ENCODE measurements at places on chromosomes 12 and 14. TPM values are rescaled to one million over a fixed set of nuclear protein-coding genes. Genes with fewer than 3 reads are reported as not detected.

Gene AMHR2
- total RNA-seq: not detected

Gene IL22
- not detected for total RNA-seq

DNA sequence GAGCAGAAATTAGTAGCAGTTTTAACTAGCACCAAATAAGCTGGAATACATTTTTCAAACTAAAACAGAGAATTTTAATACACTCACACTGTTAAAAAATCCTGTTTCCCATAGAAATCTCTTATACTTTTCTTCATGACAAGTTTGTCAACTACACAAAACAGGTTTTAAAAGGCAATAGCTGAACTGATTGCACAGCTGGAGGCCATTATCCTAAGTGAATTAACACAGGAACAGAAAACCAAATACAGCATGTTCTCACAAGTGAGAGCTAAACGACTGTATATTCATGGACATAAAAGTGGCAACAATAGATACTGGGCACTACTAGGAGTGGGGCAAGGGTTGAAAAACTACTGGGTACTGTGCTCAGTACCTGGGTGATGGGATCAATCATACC, 11.6 kb upstream of the HAL start:
- DNase-seq: no peak

DNA sequence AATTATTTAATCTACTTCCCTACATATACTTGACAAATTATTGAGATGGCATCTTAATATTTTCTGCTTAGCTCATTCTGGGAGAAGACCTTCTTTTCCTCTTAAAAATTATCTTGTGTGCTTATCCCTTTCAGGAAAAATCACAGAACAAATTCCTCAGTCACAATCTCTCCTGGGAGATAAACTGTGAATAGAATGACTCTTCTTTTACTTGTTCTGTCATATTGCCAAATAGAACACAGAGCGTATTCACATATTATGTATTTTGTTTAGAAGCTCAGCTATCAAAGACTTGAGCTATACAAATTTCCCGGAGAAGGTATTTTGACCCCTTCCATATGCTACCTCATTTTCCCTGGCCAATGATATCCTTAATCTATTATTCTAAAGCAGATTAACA, 146.7 kb downstream of the TMEM117 start:
- DNase-seq: no peak

- no peak for DNase-seq
Measured at GRCh38 chr12:9721394-9722092, 11.4 kb downstream of the CLECL1 start.

- DNase-seq: no peak
Measured at GRCh38 chr14:95472819-95473251, 43.6 kb downstream of the SYNE3 start.

DNA sequence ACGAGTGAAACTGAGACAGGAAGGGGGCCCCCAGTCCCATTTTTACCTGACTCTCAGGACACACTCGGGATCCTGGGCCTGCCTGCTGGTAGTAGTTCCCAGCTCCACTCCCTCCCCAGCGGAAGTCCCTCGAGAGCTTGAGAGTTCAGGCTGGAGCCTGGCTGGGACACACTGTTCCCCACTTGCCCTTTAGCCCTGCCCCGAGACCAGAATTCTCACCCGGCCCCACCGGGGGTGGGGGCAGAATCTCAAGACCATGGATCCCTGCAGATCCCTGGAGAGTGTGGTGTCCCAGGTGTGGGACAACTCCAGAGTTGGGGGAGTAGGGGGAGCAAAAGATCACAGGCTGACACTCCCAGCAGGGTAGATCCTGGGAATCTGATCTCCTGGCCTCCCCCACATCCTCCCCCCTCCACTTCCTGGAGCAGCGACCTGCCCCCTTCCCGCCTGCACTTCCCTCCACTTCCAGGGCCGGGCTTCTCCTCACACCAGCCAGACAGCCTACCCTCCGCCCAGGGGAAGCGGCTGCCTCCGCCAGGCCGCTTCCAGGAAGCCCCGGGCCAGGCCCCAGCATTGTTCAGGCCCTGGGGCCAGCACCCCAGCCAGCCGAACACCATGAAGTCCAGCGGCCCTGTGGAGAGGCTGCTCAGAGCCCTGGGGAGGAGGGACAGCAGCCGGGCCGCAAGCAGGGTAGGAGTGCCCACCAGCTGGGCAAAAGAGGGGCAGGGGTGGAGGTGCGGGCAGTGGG, at the start of gene TNS2:
Gene TNS2, plus strand, starts transcription at position 495 of the 748 bp plus-strand sequence. Its CDS starts 121 bp downstream, at position 616.
- DNase-seq: peak; percentile 88

DNA sequence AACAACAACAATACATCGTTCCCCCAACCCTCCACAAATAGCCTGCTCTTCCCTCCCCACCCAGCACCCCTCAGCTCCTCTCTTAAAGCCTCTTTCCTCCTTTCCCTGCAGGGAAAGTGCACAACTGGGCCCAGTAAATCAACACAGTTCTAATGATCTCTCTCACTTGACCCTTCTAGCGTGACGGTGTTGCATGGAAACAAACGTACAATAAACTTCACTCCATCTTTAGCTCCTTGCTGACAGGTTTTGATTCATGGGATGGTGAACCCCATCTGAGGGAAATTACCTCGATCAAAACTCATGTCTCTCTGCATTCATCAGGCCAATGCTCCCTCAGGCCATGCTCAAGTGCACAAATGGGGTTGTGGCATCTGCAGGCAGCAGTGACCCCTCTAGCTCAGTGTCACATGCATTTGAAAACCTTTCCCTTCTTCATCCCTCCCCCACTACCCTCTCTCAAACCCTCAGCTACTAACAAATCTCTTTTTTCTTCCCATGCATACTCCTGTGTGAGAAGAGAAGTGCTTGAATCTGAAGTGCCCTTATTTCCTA, 22.9 kb downstream of the GDF11 start:
- DNase-seq: no peak

GRCh38 chr14:100530270-100531072, 56.7 kb downstream of the BEGAIN start:
- DNase-seq: no peak
